ENCODE measurements at places on chromosomes 1 and 21. TPM values are rescaled to one million over a fixed set of nuclear protein-coding genes. Genes with fewer than 3 reads are reported as not detected.

DNA sequence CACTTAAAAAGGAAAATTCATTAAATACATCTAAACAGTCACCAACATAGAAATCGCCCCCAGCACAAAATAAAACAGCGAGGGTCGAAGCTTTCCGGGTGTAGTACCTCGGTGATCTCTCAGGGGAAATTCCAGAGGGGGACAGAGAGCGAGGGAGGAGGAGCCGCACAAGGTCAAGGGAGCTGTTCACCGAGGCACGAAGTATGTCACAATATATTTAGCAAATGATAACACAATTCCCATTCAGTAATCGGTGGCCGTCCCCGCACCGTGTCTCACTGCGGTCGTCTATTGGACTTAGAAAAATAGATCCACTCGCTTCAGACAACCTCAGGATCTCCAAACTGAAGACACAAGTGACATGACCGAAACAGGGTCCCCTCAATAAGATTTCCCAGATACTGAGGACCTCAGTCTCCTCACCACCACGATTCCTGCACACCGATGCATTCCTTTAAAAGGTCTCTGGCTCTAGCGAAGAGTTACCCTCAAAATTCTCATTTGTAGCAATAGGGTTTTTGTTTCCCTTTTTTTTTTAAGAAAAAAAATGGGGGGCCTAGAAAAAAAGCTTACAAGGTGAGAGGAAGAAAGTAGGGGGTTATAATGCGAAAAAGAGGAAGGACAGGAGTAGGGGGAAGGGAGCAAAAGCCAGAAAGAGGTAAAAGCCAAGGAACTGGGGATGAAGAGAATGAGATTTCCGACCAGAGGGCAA is 1.1 kb downstream of the LPGAT1 start:
- peak overlapping the region; percentile 4 for H3K27ac ChIP-seq
- no peaks in the 10 kb centered on the region for H3K27me3 ChIP-seq
- H3K4me3 ChIP-seq: peak overlapping the region; percentile 87
- H3K36me3 ChIP-seq: no peaks in the 10 kb centered on the region
- peak; percentile 28 for DNase-seq

- H3K27me3 ChIP-seq: no peaks in the 10 kb centered on the region
- no peaks in the 10 kb centered on the region for H3K4me1 ChIP-seq
- H3K4me3 ChIP-seq: no peak overlapping the region
- H3K36me3 ChIP-seq: no peaks in the 10 kb centered on the region
- no peak overlapping the region for H3K27ac ChIP-seq
- peak; percentile 82 for DNase-seq
Measured at GRCh38 chr21:42518215-42518614, 4.6 kb downstream of the SLC37A1 start.

GRCh38 chr1:82463951-82464350 is 663.2 kb downstream of the ADGRL2 start:
- DNase-seq: no peak
- H3K4me3 ChIP-seq: no peak overlapping the region
- no peaks in the 10 kb centered on the region for H3K36me3 ChIP-seq
- no peaks in the 10 kb centered on the region for H3K4me1 ChIP-seq

- peaks cover 14% of the 10 kb centered on the region for H3K4me1 ChIP-seq
- H3K4me3 ChIP-seq: peak overlapping the region; percentile 55
- no peaks in the 10 kb centered on the region for H3K36me3 ChIP-seq
- peak; percentile 97 for DNase-seq
Measured at GRCh38 chr1:218499011-218499691, 154.0 kb downstream of the TGFB2 start.

GRCh38 chr21:20997636-20998455 is at the start of gene NCAM2:
TSS of gene NCAM2 (plus strand) at chr21:20998409.
- H3K27ac ChIP-seq: no peak within 1 kb of the TSS
- no peaks in the 10 kb centered on the region for H3K27me3 ChIP-seq
- H3K4me3 ChIP-seq: peak within 1 kb of the TSS; percentile 70
- H3K36me3 ChIP-seq: no peaks in the 10 kb centered on the region
- DNase-seq: peak; percentile 85

The GJA4 gene
- polyA plus RNA-seq: not detected

DNA sequence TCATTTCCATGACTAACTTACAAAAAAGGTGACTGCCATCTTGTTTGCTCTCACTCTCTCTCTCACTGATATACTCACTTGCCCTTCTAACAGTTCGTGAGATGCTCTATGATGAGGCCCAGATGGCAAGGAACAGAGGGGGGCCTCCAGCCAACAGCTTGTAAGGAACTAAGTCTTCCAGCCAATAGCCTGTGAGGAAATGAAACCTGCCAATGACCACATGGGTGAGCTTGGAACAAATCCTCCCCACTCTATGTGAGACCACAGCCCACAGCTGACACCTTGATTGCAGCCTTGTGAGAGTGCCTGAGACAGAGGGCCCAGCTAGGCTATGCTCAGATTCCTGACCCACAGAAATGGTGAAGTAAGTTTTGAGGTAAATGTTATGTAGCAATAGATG is 153.7 kb downstream of the HHIPL2 start:
- no peak overlapping the region for H3K27ac ChIP-seq
- no peaks in the 10 kb centered on the region for H3K4me1 ChIP-seq
- DNase-seq: no peak
- H3K4me3 ChIP-seq: no peak overlapping the region
- H3K27me3 ChIP-seq: no peaks in the 10 kb centered on the region

GRCh38 chr21:42653231-42654061 is at the start of gene PDE9A:
TSS of gene PDE9A (plus strand) at chr21:42653621. CDS start at chr21:42653815, 194 bp downstream.
- no peaks in the 10 kb centered on the region for H3K36me3 ChIP-seq
- peak within 1 kb of the TSS; percentile 54 for H3K4me3 ChIP-seq
- peaks cover 19% of the 10 kb centered on the region for H3K27me3 ChIP-seq

DNA sequence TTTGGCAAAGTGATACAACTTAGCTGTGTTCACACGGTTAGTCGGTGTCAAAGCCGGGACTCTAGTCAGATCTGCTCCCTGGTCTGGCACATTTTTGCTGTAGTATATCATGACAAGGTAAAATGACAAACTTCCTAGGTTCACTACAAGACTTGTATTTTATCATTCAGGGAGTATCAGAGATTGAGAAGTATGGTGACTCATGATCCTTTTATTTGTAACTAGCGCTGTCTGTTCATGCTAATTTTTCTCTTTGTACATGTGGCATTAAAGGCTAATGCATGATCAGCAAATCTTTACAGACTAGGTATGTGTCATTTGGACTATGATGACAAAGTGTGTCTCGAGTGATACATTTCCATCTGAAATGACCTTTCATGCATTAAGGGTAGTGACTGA is 326.7 kb downstream of the SIPA1L2 start:
- DNase-seq: no peak
- no peaks in the 10 kb centered on the region for H3K4me1 ChIP-seq
- H3K36me3 ChIP-seq: no peaks in the 10 kb centered on the region
- H3K27me3 ChIP-seq: no peaks in the 10 kb centered on the region
- H3K4me3 ChIP-seq: no peak overlapping the region

The LRRC71 gene
- polyA plus RNA-seq: 1.8 TPM

The ERICH3 gene
- polyA plus RNA-seq: not detected

The HCRTR1 gene
- not detected for polyA plus RNA-seq

The PTPRU gene
- 1.4 TPM for polyA plus RNA-seq

- no peaks in the 10 kb centered on the region for H3K36me3 ChIP-seq
- H3K27me3 ChIP-seq: no peaks in the 10 kb centered on the region
- H3K27ac ChIP-seq: no peak overlapping the region
- H3K4me1 ChIP-seq: no peaks in the 10 kb centered on the region
- DNase-seq: peak; percentile 94
Measured at GRCh38 chr21:25107708-25108107, 499.6 kb downstream of the MRPL39 start.

DNA sequence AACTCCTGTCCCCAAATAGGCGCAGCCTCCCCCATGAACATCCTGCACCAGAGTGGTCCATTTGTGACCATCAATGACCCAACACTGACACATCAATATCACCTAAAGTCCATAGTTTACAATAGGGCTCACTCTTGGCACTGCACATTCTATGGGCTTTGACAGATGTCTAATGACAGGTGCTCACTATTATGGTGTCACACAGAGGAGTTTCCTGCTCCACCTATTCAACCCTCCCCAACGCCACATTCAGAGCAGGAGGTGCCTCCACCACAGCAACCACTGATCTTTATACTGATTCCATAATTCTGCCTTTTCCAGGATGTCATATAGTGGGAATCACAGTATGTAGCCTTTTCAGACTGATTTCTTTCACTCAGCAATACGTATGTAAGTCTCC is 24.2 kb downstream of the GNG4 start:
- H3K36me3 ChIP-seq: no peaks in the 10 kb centered on the region
- H3K27ac ChIP-seq: no peak overlapping the region
- no peak for DNase-seq
- no peaks in the 10 kb centered on the region for H3K27me3 ChIP-seq

DNA sequence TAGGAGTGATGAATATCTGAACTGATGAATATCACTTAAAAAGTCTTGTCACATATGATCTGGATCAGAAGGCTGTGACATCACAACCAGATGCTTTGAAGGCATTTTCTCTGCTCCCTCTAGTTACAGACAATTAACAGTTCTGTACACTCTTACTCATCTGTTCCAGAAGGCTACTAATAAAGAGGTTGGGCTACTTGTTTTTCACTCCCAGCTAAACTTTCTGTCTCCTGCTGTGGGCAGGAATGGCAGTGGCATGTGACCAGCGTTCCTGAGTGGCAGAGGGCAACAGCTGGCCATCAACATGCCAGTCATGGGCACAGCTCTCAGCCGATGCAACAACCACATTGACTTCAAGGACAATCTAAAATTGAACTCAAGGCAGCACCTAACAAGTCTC is 66.7 kb downstream of the SLC45A1 start:
- peaks cover 10% of the 10 kb centered on the region for H3K36me3 ChIP-seq
- peak overlapping the region; percentile 39 for H3K27ac ChIP-seq
- H3K4me3 ChIP-seq: no peak overlapping the region
- H3K4me1 ChIP-seq: peaks cover 10% of the 10 kb centered on the region
- peak; percentile 32 for DNase-seq

GRCh38 chr1:220239966-220240365 is 32.3 kb downstream of the RAB3GAP2 start:
- H3K4me1 ChIP-seq: no peaks in the 10 kb centered on the region
- no peaks in the 10 kb centered on the region for H3K27me3 ChIP-seq
- no peaks in the 10 kb centered on the region for H3K36me3 ChIP-seq
- H3K4me3 ChIP-seq: no peak overlapping the region

DNA sequence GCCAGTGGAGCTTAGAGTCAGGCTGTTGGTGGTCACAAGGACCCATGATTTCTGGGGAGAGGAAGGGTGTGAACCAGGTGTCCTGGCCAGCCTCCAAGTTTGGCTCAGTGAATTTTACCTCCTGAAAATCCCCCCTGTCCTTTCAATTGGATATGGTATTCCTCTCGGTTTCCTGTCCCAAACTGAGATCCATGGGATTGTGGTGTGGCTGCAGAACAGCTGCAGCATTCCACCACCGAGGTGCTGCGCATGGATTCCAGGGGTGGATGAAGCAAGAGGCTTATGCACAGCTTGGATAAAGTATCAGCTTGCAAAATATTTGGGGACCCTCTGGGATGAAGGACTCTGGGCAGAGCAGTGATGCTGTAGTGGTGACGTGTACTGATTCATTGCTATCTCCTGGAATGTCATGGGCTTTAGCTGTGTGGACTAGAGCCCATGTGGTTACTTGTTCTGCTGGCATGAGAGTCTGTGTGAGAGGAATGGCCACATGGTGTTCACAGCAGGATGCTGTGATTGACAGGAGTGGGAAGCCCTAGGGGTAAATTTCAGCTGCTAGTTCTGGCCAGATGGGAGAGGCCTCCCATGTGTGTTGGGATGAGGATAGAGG is 148.7 kb upstream of the SPAG17 start:
- no peaks in the 10 kb centered on the region for H3K4me1 ChIP-seq
- DNase-seq: no peak
- H3K27ac ChIP-seq: no peak overlapping the region
- no peaks in the 10 kb centered on the region for H3K36me3 ChIP-seq

DNA sequence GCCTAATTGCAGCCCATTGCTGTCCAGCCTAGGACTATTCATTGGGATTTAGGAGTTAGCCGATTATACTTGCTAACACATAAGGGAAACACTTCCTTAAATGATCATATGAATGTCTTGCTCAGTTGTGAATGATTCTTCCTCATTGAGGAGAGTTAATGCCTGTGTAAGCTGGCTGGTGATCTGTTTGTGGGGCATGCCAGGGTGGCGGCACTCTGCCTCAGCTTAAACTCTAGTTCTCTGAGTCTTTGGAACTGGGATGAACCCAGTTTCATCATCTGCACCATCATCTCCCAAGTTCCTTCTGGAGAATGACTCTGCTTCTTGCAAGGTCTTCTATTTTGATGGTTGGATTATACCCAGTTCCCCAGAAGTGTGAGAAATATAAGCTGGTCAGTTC is 23.9 kb upstream of the SLAMF6 start:
- no peaks in the 10 kb centered on the region for H3K36me3 ChIP-seq
- no peaks in the 10 kb centered on the region for H3K4me1 ChIP-seq
- H3K27me3 ChIP-seq: no peaks in the 10 kb centered on the region
- no peak for DNase-seq

DNA sequence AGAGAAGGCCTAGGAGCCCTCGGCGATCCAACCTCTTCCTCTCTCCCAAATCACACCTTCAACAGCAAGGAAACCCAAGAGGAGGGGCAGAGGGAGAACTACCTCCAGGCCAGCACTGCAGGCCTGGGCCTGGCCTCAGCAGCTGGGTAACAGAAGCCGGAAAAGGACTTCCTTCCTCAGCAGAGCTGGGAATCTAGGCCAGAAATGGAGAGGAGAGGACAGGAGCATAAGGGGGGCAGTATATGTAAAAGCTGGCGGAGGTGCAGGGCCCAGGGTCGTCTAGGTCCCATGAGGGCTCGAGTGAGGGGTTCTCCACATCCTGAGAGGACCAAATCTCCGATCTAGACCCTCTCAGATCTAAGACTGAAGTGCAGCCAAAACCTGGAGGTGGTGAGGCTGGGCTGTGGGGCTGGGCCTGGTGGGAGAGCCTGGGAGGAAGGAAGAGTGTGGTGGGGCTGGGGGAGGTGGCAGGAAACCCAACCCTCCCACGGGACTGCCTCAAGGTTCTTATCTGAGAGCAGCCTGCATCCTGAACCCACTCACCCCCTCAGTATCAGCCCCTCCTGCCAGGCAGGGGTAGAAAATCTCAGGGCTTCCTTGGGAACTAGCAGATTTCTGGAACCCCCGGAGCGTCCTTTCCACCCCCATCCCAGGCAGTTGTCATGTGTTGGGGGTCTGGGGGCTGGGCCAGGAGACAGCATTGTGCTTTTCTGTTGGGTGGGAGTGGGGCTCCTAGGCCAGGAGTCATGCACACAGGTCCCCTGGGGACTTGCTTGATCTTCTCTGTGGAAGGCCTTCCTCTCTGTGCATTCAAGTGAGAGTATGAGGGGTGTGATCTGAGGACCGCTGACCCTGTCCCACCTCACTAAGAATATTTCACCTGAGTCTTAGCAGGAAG is 33.0 kb downstream of the PIK3C2B start:
- H3K4me1 ChIP-seq: no peaks in the 10 kb centered on the region
- H3K36me3 ChIP-seq: no peaks in the 10 kb centered on the region
- H3K4me3 ChIP-seq: no peak overlapping the region
- H3K27ac ChIP-seq: no peak overlapping the region
- no peak for DNase-seq

The TSSK3 gene
- polyA plus RNA-seq: 0.35 TPM

The LCE3D gene
- polyA plus RNA-seq: not detected

Data from fibroblast of lung (primary cell).